ENCODE measurements at places on chromosomes 7 and 10. TPM values are rescaled to one million over a fixed set of nuclear protein-coding genes. Genes with fewer than 3 reads are reported as not detected.

- no peak for ATAC-seq
These were observed 92.4 kb downstream of the PCDH15 start for GRCh38 chr10:54708591-54708990.

- ATAC-seq = no peak
These were observed 17.2 kb upstream of the CFAP46 start for GRCh38 chr10:132959559-132959961.

AMZ1 gene
- 0.12 TPM for total RNA-seq

AS3MT gene
- total RNA-seq = 0.12 TPM
